ENCODE measurements at places on chromosomes 3 and 15.

GRCh38 chr3:194251891-194252560 is 99.1 kb downstream of the CPN2 start:
- no peak for DNase-seq

DNA sequence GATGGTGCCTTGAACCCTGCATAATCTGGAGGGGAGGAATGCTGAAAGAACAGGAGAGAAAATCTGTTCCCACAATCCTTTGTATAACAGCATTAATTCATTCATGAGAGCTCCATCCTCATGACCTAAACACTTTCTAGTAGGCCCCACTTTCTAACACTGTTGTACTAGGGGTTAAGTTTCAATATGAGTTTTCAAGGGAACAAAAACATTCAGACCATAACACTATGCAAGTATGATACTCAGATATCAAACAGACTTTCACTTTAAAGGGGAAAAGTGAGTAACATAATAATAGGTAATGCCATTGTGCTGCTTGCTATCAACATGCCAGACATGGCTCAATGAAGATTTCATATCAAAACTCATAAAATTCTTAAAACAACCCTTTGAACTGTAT is 32.4 kb upstream of the PLSCR2 start:
- DNase-seq, result no peak

DNA sequence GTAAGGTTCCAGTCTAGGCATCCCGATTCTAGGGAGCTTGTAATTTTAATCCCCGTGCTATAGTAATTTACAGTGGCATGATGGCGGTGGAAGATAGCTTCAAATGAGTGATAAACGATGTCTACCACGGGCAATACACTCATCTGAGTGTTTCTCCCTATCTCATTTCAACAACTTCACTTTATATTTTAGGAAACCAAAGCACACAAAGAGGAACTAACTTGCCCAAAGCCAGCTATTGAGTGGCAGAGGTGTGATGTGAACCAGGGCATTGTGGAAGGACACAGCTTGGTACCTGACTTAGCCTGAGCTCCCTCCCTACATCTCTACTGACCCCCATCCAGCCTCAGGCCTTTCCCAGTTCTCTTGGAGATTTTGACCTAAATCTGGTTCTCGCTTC is 16.9 kb upstream of the FILIP1L start:
- no peak for DNase-seq

DNA sequence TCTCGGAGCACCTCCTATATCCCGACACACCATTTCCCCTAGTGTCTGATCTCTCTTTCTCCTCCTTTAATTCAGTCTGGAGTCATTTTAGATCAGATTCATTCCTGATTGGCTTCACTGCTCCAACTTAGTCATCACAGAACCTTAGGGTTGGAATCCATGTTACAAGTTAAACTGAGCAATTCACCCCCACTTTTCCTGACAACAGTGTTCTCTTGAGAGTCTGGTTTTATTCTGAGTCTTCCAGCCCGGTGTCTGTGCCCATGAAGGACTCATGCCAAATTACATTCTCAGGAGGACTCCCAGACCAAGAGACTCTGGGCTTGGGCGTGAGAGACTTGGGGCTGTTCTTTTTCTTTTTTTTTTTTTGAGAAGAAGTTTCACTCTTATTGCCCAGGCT is 57.5 kb downstream of the LPP start:
- DNase-seq, result no peak

DNA sequence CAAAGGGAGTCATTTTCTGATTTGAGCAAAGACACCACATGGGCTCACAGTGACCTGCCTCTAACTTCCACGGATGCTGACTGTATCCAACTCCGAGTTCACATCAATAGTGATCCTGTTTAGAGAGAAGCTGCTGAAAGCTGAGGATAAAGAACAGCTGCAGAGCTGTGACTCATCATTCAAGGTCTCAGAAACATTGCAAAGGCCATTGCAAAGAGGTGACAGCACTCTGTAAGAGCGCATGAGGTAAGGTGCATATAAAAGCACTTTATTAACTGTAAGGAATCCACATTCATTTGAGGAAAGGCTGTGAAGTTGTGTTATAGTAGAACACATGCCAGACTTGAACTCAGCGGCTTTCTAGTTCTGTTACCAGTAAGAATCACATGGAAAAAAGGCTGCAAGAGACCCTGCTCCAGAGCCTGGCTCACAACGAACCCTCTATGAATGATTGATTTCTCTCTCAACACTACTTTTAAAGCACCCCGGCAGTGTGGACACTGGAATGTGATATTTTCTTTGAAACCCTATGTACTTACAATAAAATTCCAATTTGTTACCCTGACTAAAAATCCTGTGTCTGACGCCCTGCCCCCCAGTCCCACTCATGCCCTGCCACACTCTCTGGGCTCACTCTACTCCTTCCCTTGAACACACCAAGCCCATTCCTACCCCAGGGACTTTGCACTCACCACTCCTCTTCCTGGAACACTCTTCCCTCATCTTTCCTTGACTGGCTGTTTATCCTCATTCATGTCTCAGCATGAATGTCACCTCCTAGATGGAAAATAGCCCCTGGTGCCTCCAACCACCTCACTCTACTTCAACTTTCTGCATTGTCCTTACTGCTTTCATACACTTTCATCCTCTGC is 111.2 kb downstream of the LSM3 start:
- peak; percentile 94 for DNase-seq

DNA sequence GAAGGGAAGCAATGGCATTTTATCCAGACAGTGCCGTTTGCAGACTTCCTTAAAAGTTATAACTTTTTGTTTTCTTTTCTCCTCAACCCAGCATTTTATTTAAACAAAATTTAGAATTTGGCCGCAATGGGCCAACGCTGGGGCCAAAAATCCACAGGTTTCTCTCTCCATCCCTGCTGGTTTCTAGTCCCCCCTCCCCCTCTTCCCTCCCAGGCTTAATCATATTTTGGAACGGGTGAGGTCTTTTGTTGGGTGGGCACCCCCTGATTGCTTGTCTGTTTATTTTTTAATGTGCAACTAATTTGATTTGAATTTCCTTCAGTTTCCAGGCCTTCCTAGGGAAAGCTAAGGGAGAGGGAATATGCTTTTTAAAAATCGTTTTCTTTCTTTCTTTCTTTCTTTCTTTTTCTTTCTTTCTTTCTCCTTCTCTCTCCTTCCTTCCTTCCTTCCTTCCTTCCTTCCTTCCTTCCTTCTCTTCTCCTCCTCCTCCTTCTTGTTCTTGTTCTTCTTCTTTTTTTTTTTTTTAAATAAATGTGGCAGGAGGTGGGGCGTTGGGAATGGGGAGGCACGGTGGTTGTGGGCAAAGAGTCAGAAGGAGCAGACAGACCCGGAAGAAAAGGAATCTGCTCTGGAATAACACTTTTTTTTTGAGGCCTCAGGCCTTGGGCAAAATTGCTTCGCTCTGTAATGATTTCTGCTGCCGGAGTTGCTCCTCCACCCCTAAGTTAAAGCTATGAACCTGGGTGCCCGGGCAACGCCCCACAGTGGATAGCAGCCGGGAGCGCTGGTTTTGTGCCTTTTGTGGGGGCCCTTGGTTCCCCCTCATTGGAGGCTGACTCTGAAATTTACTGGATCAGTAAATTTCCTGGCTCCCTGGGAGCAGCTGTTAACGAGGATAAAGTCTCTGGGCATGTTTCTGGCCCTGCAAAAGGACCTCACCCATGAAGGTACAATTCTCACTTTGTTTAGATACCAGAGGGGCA is 1.9 kb downstream of the FNDC3B start:
- DNase-seq, result no peak

DNA sequence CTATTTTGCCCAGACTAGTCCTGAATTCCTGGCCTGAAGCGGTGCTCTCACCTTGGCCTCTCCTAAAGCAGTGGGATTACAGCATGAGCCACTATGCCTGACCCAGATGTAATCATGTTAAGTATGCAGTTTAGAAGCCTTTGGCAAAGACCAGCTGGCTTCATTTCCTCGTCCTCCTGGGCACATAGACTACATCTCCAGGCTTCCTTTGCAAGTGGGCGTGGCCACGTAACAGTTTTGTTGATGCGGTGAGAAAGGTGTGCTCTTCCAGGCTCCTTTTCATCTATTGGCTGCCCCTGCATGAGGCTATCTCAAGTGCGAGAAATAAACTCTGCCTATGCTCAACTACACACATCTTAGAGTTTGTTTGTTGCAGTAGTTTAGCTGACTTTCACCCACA is 13.0 kb downstream of the SV2B start:
- no peak for DNase-seq

GRCh38 chr15:90889313-90889730 is 5.0 kb downstream of the FES start:
- no peak for DNase-seq

GRCh38 chr15:85289677-85290365 is 90.6 kb upstream of the AKAP13 start:
- no peak for DNase-seq

GRCh38 chr15:63367390-63367789 is 14.3 kb downstream of the CA12 start:
- no peak for DNase-seq

DNA sequence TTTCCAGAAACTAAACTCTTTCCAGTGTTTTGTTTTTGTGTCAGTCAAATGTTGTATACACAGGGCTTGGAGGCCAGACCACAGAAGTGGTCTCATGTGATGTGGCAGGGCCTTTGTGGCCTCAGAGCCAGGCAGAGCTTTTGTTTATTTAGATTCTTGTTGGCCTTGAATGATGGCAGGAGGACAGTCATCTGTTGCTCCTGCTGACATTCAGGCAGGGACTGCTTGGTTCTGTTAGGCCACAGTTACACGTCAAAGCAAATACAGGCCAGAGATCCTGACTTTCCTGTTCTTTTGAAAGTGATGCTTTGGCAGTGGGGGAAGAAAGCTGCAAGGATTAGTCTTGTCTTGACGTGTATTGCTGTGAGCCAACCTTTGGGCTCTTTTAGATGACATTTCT is 325.1 kb downstream of the CACNA2D3 start:
- no peak for DNase-seq

GRCh38 chr15:87653646-87654045 is 602.9 kb downstream of the NTRK3 start:
- no peak for DNase-seq

- no peak for DNase-seq
Measured at GRCh38 chr3:83034806-83035703, 1273.6 kb upstream of the GBE1 start.

DNA sequence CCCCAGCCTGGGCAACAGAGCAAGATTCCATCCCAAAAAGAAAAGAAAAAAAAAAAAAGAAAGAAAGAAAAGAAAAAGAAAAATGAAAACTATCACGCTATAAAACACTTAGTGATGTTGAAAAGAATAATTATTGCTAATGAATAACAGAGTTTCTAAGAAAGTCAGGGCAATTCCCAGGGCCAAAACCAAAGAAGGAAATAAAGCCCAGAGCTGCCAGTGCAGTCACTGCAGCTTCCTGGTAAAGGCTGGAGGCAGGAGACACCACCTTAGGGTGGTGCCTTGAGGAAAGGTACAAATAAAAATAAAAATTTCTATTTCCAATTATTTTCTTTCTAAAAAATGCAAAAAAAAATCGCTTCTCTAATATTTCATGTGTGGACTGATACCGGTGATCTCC is 19.7 kb upstream of the UACA start:
- DNase-seq, result no peak

- no peak for DNase-seq
Measured at GRCh38 chr3:124295362-124295761, 303.4 kb upstream of the ROPN1 start.

GRCh38 chr3:50358355-50358910 is 888 bp downstream of the TMEM115 start:
- no peak for DNase-seq

DNA sequence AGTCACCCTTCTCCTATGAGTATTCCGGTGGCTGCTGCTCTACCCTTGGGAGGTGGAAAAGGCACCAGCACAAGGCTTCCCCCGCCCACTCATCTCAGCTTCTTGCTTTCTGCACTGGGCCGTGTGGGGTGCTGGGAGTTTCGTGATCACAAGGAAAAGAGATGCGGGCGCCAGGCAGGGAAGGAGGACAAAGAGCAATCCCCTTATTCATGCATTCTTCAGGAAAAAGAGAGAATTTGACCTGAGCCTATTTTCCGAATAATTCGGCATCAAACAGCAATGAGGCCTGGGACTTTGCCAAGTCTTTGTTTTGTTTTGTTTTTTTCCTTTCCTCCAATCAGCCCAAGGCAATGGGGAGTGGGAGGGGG is 102.2 kb upstream of the LPP start:
- DNase-seq, result no peak

GRCh38 chr15:58474741-58475323 is 43.0 kb downstream of the LIPC start:
- no peak for DNase-seq

DNA sequence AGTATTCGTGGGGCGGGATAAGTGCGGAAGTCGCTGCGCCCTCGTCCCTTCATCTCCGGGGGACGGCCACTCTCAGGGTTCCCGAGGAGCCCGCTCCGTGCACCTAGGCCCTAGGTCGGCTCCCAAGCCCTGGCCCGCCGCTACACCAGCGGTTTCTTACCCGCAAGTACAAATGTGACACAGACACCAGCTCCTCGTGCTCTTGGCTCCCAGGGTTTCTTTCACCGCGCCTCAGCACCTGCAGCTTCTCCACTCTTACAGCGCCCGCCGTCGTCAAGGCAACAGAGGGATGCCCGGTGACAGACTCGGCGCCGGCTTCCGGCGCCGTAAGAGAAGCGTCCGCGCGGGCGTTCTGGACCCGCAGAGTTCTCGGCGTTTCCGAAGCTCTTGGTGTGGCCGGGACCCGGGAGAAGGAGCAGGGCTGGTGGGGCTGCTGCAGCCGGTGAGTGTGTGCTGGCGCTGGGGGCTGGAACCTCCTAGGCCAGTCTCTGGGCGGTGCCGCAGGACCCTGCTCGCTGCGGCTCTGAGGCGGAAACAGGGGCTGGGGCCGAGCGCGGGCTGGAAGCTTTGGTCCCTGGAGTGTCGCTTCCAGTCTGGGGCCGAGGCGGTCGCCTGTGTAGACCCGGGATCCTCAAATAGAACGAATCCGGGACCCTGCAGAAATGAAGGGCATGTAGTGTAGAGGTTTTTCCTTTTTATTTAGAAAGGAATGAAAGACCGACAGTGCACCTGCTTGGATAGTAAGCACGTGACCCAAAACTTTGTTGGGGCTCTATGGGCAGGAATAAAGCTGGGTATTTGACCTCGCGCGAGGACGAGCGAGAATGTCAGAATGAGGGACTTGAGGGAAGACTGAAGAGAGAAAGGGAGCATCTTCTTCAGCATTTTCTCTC is 155.4 kb upstream of the GOLGA6L4 start:
- no peak for DNase-seq

- no peak for DNase-seq
Measured at GRCh38 chr15:76565366-76565765, 228.8 kb downstream of the ISL2 start.

DNA sequence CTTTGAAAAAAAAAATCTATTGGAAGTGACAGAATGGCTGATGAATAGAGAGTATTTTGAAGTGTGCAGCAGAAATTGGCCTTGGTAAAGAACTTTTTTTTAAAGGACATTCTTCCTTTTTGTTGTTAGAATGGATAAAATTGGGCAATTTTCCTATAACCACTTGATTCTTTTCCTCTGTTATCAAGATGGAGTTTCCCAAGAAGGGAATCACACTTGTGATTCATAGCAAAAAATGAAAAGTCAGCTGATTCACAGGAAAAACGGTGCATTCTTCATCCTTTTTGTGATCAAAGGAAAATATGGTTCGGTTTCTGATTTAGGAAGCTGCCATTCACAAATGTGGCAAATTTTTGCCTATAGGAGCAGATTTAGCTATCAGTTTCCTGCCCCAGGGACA is 486.8 kb downstream of the GBE1 start:
- DNase-seq, result no peak

All from BJ (cell line).